ENCODE measurements at places on chromosomes 6 and 20.
A peak's percentile ranks its signal among the peaks of the same experiment; 100 is the strongest.

DNA sequence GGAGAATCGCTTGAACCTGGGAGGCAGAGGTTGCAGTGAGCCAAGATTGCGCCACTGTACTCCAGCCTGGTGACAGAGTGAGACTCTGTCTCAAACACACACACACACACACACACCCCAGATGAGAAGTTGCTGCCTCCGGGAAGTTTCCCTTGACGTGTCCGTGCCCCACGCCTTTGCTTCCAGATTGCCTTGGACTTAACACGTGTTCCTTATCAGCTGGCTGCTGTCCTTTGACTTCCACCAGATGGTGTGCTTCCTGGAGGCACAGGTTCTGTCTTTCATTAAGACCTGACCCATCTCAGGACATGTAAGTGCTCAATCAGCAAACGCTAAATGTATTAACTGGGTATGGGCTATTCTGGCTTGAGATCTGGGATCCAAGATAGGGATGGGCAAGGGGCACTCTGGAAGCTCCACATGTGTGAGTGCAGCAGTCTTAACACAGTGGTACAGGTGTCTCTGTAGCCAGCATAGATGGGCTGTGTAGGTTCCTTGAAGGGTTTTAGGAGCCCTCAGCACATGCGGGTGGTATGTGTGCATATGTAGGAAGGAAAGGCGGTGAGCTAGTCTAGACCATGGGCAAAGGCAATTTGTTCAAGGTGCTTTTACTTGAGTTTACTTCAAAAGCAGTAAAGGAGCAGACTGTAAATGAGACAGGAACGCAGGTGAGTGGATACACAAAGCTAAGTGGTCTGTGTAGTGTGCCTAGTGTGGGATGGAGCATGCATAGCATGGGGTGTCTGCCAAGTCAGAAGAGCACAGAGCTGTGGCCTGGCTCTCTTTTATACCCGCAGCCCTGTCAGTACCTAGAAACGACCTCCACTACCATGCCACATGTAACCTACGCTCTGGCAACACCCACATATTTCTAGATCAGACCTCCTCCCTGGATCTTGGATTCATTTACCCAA lies 11.6 kb downstream of the PIGT start:
- peak; percentile 82 for DNase-seq

GRCh38 chr20:59828125-59829053 lies 105.0 kb downstream of the SYCP2 start:
- no peak for DNase-seq

- no peak for DNase-seq
Measured at GRCh38 chr6:25732468-25733198, 21.9 kb upstream of the SLC17A4 start.

DNA sequence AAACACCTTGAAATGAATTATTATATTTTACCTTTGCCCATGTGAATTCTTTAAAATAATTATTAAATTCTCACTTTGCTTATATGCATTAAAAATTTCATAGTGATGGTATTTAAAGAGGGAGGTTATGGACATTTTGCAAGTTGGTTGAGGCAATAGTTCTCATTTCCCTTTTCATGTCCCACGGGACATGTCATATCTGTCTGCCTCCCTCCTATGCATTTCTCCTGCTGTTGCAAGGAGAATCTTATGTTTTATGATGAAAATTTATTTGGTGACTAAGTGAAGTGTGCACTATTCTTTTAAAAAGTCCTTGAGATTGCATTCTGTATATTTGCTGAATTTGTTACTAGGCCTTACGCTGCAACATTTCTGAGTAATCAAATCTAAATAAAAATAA lies 67.2 kb downstream of the UTRN start:
- no peak for DNase-seq

DNA sequence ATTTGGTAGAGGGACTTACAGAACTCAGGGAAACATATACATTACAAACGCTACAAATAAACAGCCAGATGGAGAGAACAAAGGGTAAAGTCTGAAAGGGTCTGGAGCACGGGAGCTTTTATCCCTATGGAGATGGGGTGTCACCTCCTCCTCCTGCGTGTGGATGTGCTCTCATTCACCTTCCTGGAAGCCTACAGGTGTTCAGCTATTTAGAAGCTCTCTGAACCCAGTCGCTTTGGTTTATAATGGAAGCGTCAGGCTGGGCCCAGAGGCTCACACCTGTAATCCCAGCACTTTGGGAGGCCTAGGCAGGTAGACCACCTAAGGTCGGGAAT lies 17.7 kb upstream of the ITCH start:
- no peak for DNase-seq

All from left colon (tissue), 2 donors.